MCF 10A (cell line): ENCODE measurements at places on chromosomes 2 and 18.

DNA sequence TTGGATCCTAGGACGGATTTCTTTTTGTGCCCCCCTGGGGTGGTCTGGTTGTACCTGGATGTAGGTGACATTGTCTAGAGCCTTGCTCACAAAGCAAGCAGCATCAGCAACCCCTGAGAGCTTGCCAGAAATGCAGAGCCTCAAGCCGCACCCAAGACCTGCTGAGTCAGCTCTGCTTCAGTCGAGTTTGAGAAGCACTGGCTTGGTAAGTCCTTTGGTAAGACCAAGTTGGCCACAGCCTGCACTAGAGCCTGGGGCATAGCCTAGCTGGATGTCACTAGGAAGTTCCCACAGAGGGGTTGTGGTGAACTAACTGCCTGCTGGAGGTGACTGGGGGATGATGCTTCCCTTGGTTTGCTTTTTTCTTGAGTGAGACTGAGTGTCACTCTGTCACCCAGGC lies 6.2 kb downstream of the ABCG5 start:
- peak; percentile 8 for DNase-seq

DNA sequence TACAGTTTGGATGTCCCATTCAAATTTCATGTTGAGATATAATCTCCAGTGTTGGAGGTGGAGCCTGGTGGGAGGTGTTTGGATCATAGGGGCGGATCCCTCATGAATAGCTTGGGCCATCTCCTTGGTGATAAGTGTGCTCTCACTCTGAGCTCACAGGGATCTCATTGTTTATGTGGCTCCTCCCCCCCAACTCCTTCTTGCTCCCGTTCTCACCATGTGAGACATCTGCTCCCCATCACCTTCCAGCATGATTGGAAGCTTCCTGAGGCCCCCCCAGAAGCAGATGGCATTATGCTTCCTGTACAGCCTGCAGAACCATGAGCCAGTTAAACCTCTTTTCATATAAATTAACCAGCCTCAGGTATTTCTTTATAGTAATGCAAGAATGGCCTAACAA lies 3.0 kb upstream of the INPP1 start:
- DNase-seq = peak; percentile 56

DNA sequence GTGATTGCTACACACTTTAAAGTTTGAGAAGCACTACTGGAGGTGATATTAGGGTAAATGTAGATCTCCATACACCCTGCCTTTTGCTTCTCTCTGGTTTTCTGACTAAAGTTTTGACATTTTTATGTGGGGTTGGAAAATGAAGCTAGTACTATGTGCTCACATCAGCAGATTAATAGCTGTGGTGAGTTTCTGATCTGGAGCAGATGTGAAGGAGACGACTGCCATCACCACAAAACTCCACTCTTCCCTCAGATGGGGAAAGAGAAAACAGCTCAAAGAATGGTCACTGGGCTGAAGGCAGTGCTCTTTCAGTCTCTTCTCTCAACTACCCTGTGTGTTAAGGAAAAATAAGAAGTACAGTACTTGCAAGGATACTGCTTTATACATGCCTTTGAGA lies 37.2 kb downstream of the PLEKHA3 start:
- DNase-seq = no peak

- DNase-seq = no peak
Measured at GRCh38 chr2:199439066-199439465, 18.7 kb downstream of the SATB2 start.

DNA sequence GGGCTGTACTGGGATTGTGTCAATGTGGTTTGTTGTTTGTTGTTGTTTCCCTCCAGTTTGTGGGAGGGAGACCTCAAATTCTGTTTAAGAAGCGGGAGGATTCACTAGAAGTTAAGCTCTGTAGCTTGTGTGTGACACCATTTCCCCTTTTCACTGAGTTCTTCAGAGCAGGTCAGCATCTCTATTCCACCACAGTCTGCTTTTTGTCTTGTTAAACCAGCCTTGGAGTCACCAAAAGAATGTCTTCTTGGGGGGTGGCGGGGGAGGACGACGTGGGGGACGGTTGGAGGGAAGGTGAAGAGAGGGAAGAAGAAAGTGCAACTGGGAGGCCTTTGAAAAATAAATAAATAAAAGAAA lies 2.3 kb upstream of the BCL11A start:
- DNase-seq = no peak

DNA sequence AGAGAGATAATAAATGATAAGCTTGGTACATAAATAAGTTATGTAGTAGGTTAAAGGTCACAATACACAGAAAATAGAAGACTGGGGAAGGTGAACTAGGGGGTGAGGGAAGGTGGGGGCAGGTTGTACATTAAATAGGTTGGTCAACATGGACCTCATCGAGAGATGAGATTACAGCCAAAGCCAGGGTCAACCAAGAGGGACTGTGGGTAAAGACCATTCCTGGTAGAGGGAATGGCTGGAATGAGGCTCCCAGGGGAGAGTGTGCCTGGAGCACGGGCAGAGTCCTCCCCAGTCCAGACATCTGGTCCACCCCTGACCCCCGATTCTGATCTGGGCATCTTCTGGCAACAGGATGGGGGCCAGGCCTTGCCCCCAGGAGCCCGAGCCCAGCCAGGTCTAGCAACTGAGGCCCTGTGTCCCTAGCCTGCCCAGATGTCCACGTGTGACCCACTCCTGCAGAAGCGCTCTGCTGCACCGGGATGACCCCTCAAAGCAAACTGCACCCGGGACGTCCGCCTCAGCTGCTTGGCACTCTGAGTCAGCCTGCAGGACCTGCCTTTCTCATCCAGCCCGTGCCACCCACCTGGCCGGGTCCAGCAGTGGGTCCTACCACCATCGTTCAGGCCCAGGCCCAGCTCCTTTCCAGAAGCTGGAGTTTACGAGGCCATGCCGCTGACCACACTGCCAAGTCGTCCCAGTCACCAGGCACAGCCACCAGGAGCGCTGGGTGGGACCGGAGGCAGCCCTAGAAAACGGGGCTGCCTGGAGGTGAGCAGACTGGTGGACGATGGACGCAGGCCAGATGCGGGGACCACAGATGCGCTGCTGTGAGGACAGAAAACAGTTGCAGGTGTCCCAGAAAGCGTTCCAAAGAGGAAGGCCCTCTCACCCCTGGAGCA lies 56.2 kb upstream of the ID2 start:
- no peak for DNase-seq

DNA sequence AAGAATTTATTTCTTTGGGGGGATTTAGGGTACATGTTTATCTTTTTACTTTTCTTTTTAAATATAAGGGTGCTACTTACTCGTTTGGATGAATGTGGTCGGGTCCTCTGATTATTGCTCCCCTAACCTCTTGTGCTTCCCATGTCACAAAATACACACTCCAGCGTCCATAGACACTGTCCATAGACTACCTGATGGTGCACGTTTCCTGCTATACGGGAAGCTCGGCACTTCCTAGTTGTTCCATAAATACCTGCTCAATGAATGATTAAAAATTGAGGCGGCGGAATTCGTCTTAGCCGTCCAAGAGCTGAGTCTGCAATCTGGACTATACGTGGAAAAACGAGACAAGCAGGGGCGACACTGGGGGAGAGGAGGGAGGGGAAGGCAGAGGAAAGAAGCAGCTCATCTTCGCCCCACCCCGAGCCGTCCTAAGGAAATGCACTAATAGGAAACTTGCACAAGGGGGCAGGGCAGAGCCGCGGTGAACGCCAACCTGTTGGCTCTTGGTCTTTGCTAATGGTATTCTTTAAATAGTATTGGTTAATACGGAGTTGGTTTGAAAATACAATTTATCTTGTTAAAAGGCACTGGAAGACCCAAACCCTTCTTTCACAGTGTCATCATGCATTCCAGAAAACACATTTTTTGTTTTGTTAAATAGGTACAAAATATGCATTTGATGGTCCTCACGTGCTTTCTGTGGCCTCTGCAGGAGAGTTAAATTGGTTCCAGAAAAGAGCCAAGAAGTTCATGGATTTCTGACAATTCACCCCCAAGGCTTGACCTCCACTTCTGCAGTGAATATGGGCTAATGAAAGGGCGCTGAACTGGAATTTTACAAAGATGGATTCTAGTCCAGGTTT lies 73.0 kb upstream of the KCTD1 start:
- DNase-seq = peak; percentile 77

GRCh38 chr2:187971893-187972292 lies 319.8 kb upstream of the GULP1 start:
- no peak for DNase-seq

- DNase-seq = no peak
Measured at GRCh38 chr18:25976554-25976953, 113.9 kb downstream of the SS18 start.

DNA sequence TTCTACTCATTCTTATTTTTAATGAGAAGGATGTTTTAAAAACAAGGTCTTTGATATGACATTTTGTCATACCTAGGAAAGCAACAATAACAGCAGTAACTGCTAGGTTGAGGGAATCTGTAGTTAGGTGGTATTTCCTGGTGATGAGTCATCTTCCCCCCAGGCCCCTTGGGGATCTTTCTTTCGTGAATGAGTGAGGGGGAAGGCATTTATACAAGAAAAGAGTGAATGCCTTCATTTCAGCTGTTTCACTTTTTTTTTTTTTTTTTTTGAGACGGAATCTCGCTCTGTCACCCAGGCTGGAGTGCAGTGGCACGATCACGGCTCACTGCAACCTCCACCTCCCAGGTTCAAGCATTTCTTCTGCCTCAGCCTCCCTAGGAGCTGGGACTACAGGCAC lies 108.6 kb downstream of the MAP4K4 start:
- peak; percentile 69 for DNase-seq

DNA sequence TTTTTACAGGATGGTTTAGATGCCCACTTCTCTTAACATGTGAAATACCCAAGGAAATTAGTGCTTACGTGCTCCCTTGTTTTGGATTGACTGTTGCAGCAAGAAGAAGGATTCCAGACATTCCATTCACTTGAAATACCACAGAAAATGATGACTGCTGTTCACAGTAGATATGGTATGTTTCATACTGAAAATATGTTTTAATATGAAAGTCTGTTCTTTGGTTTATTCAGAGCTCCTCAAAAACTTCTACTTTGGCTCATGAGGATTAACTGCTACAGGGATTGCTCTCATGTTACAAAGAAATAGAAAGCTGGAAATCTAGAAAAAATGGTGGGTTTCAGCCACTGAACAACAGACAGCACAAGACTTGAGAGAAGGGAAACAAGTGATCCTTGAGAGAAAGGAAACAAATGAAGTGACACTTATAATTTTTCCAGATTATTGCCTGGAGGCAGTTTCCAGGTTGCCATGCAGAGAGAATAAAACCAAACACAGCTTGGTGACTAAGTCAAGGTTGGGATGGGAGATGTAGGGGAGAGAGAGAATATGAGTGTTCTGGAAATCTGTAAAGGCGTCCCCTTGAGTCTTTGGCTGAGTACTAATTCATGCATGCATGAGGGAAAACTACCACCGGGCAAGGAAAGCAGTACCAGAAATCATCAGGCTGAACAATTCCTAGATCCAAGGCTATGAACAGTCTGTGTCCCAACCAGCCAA lies 348.1 kb downstream of the CLIP4 start:
- DNase-seq = peak; percentile 46

- DNase-seq = no peak
Measured at GRCh38 chr2:127140538-127140937, 33.6 kb upstream of the BIN1 start.

GRCh38 chr18:24000613-24001490 lies 13.7 kb upstream of the TTC39C start:
- no peak for DNase-seq
